ENCODE measurements at places on chromosomes 2 and 18.

DNA sequence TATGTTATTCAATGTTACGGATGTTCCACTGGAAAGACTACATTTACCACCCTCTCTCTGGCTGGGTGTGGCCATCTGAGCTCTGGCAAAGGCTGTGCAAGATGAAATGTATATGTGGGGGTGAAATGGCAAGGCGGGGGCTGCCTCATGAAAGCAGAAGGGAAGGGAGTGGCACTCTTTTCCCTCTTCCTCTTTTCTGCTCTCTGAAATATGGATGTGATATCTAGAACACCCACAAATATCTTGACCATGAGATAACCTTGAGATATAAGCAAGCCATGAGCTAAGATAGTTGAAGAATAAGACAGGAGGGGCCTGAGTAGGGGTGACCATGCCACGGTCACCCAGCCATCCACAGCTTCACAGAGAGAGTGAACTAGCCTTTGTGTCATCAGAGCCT lies 367.8 kb upstream of the ID2 start:
- no peak for DNase-seq

- DNase-seq, result no peak
These were observed 9.8 kb downstream of the HNRNPLL start for GRCh38 chr2:38592951-38593350.

DNA sequence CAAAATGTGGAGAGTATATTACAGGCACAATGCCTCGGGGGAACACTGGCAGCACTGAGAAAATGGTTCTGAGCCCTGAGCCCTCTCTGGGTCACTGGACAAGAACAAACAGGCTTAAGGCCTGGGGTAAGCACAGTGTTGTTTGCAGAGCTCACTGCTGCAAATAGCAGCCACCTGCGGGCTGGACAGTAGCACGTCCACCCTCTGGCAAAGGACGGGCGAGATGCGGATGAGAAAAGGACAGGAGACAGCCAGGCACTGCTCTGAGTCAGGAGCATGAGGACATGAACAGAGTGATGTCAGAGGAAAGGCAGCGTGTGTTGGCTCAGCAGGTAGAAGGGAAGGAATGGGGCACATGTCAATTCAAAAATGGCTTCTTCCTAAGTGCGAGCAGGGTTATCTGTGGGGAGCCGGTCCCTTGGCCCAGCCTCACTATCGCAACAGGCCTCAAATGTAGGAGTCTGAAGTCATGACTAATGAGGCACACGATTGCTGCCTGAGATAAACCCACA lies 25.9 kb upstream of the NEB start:
- DNase-seq, result no peak

- no peak for DNase-seq
These were observed 92.3 kb downstream of the B3GNT2 start for GRCh38 chr2:62287899-62288880.

DNA sequence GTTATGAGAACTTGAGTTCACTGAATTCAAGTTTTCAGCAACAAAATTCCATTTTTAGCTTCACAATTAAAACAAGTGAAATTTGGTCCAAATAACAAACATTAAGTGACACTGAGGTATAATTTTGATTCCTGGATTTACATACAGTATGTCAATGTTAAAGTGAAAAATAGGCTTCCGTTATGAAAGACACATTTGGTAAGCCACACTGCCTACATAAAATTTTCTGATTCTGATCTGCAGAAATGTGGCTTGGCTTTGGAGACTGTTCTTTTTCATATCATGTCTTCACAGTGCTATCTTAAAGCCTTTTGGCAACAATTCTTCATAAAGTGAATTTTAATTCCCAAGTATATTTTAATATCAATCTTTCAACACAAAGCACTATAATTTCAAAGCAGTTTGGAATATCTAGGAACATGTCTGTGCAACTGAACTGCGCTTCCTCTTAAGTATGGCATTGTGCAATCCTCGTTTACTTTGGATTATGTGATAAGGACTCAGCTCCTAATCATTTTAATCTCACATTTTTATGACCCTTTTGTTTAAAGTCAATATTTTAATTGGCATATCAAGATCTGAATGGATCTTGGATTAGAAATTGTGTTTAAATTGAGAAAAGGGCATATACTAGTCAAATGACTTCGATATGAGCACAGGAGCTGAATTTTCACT lies 60.0 kb downstream of the RBMS1 start:
- no peak for DNase-seq

DNA sequence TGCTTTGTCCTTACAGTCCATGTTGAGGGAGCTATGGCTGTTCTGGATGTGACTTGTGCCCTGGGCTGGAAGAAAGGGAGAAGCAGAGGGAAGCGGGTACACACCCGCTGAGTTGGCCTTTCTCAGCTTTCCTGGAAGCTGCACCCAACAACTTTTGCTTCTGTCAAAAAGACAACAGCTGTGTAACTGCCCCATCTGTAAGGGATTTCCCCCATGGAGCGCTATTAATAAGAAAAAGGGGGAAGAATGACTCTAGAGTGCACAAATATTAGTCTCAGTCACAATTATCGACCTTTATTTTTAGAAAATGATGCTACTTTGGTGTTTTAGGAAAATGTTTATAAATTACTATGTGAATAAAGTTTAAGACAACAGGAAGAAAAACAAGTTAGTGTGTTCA lies 368.3 kb downstream of the RAD51AP2 start:
- no peak for DNase-seq

DNA sequence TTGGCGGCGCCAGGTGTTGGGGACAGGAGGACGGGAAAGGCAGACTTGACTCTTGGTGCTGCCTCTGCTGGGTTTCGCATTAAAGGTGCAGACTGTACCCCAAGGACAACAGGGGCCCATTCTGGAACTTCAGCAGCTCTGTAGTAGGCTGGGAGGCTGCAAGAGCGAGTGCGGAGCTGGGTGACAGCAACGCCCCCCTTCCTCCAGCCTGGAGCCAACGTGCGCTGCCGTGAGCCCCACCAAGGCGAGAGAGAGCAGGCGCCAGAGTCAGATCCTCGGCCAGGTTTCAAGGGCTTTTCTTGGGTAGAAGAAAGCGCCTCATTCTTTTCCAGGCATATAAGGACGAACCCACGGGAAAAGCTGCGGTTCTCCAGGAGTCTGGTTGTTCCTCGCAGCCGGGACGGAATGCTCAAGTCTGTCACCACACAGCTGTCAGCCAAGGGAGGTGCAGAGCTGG lies 1.9 kb downstream of the DOK6 start:
- DNase-seq, result no peak

Data from SW 1271 (cell line).